ENCODE measurements at places on chromosomes 4 and X.

DNA sequence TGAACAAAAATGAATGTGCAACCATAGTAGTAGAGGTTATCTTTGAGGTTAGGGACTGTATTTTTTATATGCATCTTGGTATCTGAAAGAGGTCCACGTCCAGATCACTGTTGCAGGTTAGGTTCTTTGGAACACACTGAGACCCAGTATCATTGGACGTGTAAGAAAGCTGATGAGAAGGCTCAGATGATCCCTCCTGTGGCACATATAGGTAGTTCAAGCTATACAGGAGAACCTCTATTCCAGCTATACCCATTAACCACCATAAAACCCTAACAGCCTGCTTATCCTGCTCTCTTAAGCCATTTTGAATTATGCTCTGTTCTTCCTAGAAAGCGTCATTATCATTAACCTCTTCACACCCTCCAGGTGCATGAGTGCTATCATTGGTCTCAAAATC, 930.7 kb upstream of the HS3ST1 start:
- H3K4me1 ChIP-seq: no peaks in the 10 kb centered on the region
- no peak overlapping the region for H3K4me3 ChIP-seq
- H3K36me3 ChIP-seq: no peaks in the 10 kb centered on the region
- no peak overlapping the region for H3K27ac ChIP-seq

DNA sequence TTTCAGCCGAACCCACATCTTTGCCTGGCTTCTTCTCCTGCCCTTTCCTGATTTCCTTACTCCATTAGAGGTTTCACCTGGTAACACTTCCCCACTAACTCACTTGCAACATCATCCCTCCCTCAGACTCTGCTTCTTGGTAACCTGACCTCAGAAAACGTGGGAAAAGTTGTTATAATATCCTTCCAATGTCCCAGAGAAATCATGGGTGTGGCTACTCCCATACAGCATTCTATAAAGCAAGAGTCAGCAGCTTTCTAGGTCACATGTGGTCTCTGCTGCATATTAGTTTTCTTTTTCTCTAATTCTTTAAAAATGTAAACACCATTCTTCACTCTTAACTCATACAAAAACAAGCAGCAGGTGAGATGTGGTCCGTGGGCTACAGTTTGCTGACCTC, 283.1 kb upstream of the MAOA start:
- H3K27ac ChIP-seq: no peak overlapping the region
- no peak for DNase-seq
- no peaks in the 10 kb centered on the region for H3K36me3 ChIP-seq
- H3K4me1 ChIP-seq: no peaks in the 10 kb centered on the region
- no peak overlapping the region for H3K4me3 ChIP-seq

DNA sequence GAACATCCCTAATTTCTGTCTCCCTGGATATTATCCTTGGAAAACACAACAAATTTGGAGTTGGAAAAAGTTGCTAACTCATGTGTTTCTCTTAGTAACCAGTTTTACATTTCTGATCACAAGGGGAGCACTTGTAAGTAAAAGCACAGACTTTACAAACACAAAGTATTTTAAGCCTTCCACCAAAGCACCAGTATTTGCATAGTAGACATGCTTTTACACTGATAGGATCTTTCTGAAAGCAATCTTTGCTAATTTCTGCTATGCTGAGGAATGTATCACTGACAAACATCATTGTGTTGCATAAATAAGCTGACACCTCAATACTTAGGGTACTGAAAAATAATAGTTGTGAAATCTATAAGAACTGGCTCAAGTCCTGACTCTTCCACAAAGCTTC, 100.6 kb downstream of the MID1 start:
- H3K27me3 ChIP-seq: no peaks in the 10 kb centered on the region
- H3K4me1 ChIP-seq: no peaks in the 10 kb centered on the region
- no peak overlapping the region for H3K4me3 ChIP-seq
- H3K36me3 ChIP-seq: no peaks in the 10 kb centered on the region
- no peak overlapping the region for H3K27ac ChIP-seq

GRCh38 chrX:17588303-17588702, 149.0 kb upstream of the SCML1 start:
- H3K4me1 ChIP-seq: no peaks in the 10 kb centered on the region
- no peaks in the 10 kb centered on the region for H3K36me3 ChIP-seq
- H3K27me3 ChIP-seq: no peaks in the 10 kb centered on the region
- no peak for DNase-seq

- no peak overlapping the region for H3K4me3 ChIP-seq
- H3K27me3 ChIP-seq: no peaks in the 10 kb centered on the region
- H3K27ac ChIP-seq: no peak overlapping the region
- no peaks in the 10 kb centered on the region for H3K4me1 ChIP-seq
- H3K36me3 ChIP-seq: no peaks in the 10 kb centered on the region
- no peak for DNase-seq
These were observed 71.3 kb downstream of the EVC2 start for GRCh38 chr4:5636766-5637670.
